ENCODE measurements at places on chromosomes 2 and 18.

- no peak for DNase-seq
Observed at GRCh38 chr2:48998449-48998848, 155.9 kb downstream of the FSHR start.

DNA sequence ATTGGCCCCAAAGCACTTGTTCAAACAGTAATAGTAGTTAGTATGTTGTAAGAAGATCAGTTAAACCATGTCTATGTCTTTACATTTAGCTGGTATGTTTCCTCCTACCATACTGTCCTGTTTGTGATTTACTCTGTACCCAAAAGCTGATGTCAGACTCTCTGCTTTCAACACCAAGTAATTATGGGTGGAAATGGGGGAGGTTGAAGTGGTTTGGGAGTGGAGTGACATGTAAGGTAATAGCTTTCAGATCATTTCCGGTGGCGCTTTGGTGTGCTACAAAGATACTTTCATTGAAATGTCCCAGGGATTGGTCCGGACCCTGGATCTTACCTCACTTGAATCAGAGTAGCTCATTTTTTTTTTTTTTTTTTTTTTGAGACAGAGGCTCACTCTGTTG, 39.7 kb upstream of the TGIF1 start:
- no peak for DNase-seq

DNA sequence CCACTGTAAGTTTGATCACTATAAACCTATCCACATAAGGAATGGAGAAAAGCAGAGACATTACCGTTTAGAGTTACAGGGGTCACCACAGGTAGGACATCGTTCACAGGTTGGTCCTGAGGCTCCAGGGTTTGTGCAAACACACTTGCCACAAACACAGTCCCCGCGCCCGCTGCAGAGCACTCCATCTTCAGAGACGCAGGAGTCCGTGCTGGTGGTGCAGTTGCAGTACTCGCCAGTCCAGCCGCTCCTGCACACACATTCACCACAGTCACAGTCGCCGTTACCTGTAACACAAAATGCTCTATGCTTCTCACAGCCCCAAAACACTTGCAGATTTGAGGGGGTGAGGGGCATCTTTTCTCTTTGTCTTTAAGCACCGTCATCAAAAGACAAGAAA, 63.9 kb upstream of the PLA2R1 start:
- no peak for DNase-seq

- no peak for DNase-seq
Observed at GRCh38 chr18:79790996-79791972, 6.5 kb upstream of the KCNG2 start.

DNA sequence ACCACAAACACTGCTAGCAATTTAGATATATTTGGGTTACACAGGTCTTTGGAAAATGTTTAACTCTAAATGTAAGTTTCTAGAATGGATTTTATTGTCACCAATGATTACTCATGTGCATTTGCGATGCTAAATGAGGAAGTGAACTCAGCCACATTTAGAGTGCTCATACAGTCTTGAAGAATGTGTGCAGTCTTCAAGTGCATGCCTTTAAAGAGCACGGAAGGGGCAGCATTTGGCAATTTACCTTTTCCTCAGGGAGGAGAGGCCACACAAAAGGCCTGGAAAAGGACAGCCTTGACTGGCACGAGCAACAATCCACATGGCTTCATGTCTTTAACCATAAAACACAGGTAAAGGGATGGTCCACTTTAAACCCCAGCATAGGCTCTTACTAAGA, 78.5 kb upstream of the STK17B start:
- no peak for DNase-seq

GRCh38 chr2:38353402-38353801, 23.7 kb downstream of the ATL2 start:
- no peak for DNase-seq

GRCh38 chr18:76364282-76365259, 130.5 kb downstream of the ZNF516 start:
- DNase-seq, result no peak

- DNase-seq, result no peak
Observed at GRCh38 chr18:74451148-74451547, 6.0 kb downstream of the DIPK1C start.

GRCh38 chr2:85137156-85137555, 4.0 kb downstream of the TCF7L1 start:
- DNase-seq, result no peak

- DNase-seq, result no peak
Observed at GRCh38 chr2:109208951-109209335, 79.9 kb downstream of the SH3RF3 start.

- DNase-seq, result no peak
Observed at GRCh38 chr2:182868054-182868796, 1.8 kb upstream of the FRZB start.

DNA sequence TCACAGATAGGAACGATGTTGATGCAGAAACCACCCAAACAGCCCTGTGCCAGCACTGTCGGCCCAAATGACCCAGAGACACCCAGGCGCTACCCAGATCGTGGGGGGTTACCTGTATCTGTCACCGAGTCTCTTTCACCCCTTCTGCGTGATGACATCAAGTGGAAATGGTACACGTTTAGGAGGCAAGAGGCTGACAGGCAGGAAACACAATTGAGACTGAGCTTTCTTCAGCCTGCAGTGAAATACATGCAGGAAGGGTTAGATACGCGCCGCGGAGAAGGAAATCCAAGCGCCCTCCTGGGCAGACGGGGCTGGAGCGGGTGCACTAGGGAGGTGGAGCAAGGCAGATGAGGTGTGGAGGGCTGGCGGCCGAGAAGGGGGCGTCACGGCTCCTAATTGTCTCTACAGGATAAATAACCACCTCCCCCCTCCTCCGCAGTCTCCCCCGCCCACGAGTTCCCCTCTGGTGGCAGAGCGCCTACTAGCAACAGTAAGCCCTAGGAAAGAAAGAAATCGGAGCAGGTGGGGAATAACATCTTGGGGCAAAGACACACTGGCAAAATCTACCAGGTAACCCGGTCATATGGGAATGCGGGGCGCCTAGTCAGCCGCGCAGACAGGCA, at the start of gene RNF152:
TSS of gene RNF152 (minus strand) at position 325 of the 626 bp plus-strand sequence. CDS start 76,544 bp downstream, outside the sequence.
- DNase-seq, result peak; percentile 44

GRCh38 chr2:63862806-63863205, 21.1 kb downstream of the UGP2 start:
- DNase-seq, result no peak

GRCh38 chr18:36602620-36603019, 226.2 kb downstream of the TPGS2 start:
- DNase-seq, result no peak

GRCh38 chr2:128503399-128504245, 185.0 kb upstream of the HS6ST1 start:
- DNase-seq, result no peak

- no peak for DNase-seq
Observed at GRCh38 chr18:39198376-39198775, 1632.8 kb upstream of the CELF4 start.

GRCh38 chr2:229340086-229340760, 69.1 kb upstream of the PID1 start:
- no peak for DNase-seq

DNA sequence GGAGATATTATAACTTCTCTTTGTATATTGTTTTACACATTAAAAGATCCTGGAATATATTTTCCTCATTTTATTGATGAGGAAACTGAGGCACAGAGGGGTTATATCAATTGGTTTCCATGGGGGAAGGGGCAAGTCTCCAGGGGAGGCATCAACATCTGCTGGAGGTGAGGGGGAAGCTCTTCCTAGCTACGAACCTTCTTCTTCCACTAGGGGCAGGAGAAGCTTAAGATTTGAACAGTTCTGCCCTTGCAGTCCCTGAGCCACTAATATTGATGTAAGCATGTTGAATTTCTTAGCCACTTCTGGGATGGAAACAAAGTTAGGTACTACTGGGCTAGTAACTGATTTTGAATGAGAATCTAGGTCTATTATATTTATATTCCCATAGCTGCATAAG, 140.1 kb upstream of the AQP4 start:
- no peak for DNase-seq

DNA sequence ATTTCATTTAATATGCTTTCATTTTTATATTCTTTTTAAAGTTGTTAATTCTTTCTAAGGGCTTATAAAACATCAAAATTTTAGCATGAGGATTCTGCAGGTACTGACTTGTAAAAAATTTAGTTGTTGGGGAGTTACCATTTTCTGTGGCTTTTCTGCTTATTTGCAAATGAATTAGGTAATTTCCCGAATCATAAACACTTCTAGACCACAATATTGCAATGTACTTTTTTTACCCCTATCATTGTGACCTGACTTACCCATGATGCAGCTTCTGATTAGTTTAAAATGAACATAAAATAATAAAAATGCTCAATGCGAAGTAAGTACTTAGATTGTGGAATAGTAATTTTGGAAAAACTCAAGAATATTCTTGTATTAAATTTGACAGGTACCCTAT, 11.4 kb downstream of the ARL6IP6 start:
- no peak for DNase-seq

- DNase-seq, result no peak
Observed at GRCh38 chr2:79903222-79904000, 390.6 kb downstream of the CTNNA2 start.

- DNase-seq, result no peak
Observed at GRCh38 chr2:168562971-168563370, 106.9 kb downstream of the CERS6 start.

All from CD4-positive, alpha-beta T cell treated with Interleukin-17A for 4 hours (primary cell).